ENCODE measurements at places on chromosomes 2 and 18. TPM values are rescaled to one million over a fixed set of nuclear protein-coding genes. Genes with fewer than 3 reads are reported as not detected.

GRCh38 chr2:235105821-235106359 lies 154.1 kb downstream of the SH3BP4 start:
- no peak overlapping the region for H3K27ac ChIP-seq
- no peaks in the 10 kb centered on the region for H3K4me1 ChIP-seq
- H3K27me3 ChIP-seq, result no peaks in the 10 kb centered on the region
- no peak for DNase-seq

- no peaks in the 10 kb centered on the region for H3K36me3 ChIP-seq
- H3K4me1 ChIP-seq, result no peaks in the 10 kb centered on the region
- DNase-seq, result no peak
- H3K4me3 ChIP-seq, result no peak overlapping the region
Measured at GRCh38 chr18:49447810-49448745, 12.4 kb downstream of the DYM start.

DNA sequence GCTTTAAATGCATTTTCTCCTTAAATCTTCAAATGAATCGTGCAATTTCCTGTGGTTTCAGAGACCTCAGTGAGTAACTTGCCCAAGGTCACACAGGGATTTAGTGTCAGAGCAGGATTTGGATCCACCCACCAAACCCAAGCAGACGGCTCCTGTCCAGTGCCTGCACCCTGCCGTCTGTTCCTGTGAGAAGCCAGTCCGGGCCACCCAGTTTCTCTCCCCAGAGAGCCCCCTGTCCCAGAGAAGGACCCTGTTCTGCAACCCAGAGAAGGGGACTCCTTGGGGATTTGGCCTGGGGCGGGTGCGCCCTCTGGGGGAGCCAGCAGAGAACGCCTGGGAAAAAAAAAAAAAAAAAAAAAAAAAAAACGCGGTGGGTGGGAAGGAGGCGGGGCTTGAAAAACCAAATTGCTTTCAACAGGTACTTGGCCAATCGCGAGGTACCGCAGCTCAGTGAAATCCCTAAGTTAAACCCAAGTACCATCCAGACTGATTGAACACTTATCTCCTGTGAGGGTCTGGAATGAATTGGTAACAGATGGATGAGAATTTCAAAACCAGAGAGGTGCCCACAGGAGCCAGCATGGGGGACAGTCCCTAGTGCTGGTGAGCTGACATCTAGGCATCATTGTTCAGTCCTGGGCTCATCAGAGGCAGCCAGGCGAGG lies 30.9 kb upstream of the REEP1 start:
- H3K4me3 ChIP-seq, result peak overlapping the region; percentile 32
- no peaks in the 10 kb centered on the region for H3K27me3 ChIP-seq
- no peak overlapping the region for H3K27ac ChIP-seq
- no peaks in the 10 kb centered on the region for H3K4me1 ChIP-seq
- H3K36me3 ChIP-seq, result no peaks in the 10 kb centered on the region

GRCh38 chr2:28439763-28440162 lies 47.1 kb downstream of the FOSL2 start:
- no peak overlapping the region for H3K27ac ChIP-seq
- no peaks in the 10 kb centered on the region for H3K27me3 ChIP-seq
- no peak overlapping the region for H3K4me3 ChIP-seq
- no peak for DNase-seq
- peaks cover 24% of the 10 kb centered on the region for H3K4me1 ChIP-seq

- no peaks in the 10 kb centered on the region for H3K4me1 ChIP-seq
- no peak overlapping the region for H3K27ac ChIP-seq
- no peaks in the 10 kb centered on the region for H3K36me3 ChIP-seq
- no peak for DNase-seq
- H3K27me3 ChIP-seq, result no peaks in the 10 kb centered on the region
Measured at GRCh38 chr18:49524349-49524748, 37.3 kb upstream of the C18orf32 start.

- H3K27ac ChIP-seq, result no peak overlapping the region
- H3K4me1 ChIP-seq, result no peaks in the 10 kb centered on the region
- H3K36me3 ChIP-seq, result peaks cover 4% of the 10 kb centered on the region
- H3K27me3 ChIP-seq, result no peaks in the 10 kb centered on the region
- DNase-seq, result no peak
Measured at GRCh38 chr2:23695890-23696751, 230.8 kb downstream of the ATAD2B start.

Gene PLGLB1
- total RNA-seq, result 4.1 TPM

Gene FAM228A
- 0.76 TPM for total RNA-seq

Measured in kidney (tissue), 22 donors.